ENCODE measurements at places on chromosomes 11 and 22.

DNA sequence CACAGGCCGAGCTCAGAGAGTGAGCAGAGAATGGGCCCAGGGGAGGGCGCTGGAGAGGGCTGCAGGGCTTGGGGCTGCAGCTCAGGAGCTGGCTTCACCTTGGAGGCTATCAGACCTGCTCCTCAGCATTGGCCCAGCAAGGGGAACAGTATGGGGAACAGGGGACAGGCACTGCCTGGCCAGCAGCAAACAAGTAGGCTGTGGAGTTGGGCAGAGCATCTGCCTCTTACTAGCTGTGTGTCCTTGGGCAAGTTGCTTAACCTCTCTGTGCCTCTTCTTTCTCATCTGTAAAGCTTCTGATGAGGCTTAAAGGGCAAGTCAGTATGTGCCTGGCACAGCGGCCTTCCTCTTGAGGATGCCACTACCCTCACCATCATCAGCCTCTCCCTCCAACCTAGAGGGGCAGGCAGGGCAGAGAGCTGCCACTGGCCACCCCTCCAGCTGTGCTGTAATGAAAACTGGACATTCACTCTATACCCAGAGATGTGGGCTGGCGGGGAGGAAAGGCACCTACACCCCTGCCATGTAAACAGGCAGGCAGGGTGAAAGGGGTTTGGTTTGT, 7.5 kb upstream of the CDKN1C start:
- DNase-seq, result no peak

DNA sequence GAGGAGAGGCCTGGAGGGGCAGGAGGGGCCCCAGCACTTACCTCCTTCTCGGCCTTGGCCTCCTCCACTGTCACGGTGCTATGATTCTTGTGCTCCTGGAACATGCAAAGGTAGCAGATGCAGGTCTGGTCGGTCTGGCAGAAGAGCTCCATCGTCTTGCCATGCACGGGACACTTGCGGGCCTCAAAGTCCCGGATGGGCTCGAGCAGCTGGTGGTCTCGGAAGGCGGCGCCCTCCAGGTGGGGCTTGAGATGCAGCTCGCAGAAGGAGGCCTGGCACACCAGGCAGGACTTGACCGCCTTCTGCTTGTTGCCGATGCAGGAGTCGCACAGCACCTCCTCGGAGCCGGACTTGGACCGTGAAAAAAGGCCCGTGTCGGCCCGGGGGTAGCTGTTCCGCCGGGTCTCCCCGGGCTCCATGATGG, 714 bp downstream of the TRIM29 start:
- no peak for DNase-seq

DNA sequence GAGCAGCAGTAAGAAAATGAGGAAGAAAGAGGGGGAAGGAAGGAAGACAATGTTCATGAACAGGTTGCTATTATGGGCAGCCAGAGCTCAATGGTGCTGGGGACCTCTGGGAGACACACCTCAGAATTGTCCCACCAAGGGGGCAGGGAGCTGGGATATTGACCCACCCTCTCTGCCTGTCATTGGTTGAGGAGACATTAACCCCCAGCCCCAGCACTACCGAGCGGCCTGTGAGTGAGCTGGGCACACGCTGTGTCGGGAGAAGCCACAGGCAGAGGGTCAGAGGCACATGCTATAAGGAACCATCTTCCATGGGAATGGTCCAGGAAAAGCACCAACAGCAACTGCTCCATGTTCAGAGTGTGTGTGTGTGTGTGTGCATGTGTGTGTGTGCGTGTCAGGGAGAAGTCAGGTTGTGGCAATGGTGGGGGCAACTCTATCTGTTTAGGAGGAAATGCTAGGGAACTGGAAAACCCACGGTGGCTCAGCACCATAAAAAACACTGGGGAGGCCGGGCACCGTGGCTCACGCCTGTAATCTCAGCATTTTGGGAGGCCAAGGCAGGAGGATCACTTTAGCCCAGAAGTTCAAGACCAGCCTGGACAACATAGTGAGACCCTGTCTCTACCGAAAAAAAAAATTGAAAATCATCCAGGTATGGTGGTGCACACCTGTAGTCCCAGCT, 49.2 kb downstream of the CD6 start:
- no peak for DNase-seq

- DNase-seq, result no peak
Measured at GRCh38 chr11:128207861-128208321, 379.5 kb downstream of the ETS1 start.

- DNase-seq, result no peak
Measured at GRCh38 chr22:49015993-49016908, 811.4 kb downstream of the BRD1 start.

DNA sequence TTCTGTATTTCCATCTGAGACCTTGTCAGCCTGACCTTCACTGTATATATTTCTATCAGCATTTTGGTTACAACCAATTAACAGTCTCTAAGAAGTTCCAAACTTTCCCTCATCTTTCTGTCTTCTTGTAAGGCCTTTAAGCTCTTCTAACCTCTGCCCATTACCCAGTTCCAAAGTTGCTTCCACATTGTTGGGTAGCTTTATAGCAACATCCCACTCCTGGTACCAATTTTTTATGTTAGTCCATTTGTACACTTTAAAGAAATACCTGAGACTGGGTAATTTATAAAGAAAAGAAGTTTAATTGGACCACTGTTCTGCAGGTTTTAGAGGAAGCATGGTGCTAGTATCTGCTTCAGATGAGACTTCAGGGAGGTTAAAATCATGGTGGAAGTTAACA, 1979.7 kb upstream of the RAG2 start:
- DNase-seq, result no peak

GRCh38 chr11:46369458-46370152, 11.9 kb upstream of the MDK start:
- peak; percentile 51 for DNase-seq

DNA sequence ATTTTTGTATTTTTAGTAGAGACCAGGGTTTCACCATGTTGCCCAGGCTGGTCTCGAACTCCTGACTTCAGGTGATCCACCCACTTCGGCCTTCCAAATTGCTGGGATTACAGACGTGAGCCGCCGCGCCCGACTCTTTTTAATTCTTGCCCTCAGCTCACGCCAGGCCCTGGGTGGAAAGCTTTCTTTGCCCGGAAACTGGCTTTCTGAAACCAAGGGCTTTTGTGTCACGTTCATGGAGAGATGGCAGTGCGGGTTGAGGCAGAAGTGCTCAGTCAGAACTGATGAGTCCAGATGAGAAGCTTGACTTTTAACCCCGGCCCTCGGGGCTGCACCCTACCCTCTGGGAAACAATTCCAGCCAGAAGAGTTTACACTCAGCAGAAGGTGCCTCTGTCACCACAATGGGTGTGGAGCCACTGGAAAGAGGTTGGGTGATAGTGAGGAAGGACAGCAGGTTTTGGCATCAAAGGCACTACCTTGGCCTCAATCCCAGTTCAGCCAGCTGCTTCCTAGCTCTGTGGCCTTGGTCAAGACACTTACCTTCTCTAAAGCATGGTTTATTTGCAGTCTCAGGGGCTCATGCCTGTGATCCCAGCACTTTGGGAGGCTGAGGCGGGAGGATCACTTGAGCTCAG, 890 bp upstream of the ARFGAP3 start:
- no peak for DNase-seq

DNA sequence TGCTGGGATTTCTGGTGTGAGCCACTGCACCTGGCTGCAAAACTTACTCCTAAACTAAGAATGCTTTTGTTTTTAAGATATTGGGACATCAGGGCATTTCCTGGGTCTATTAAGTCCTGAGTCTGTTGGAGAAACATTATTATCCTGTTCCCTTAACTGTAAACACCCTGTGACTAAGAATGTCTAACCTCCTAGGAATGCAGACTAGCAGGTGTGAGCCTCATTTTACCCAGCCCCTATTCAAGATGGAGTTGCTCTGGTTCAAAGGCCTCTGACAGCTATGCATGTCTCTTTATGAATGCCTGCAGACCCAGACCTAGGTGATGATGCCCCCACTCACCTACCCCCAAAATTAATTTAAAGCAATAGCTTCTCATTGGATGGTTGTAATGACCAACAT, 46.2 kb downstream of the DEPDC5 start:
- DNase-seq, result no peak

GRCh38 chr11:102046841-102047240, 396 bp upstream of the CFAP300 start:
- no peak for DNase-seq

DNA sequence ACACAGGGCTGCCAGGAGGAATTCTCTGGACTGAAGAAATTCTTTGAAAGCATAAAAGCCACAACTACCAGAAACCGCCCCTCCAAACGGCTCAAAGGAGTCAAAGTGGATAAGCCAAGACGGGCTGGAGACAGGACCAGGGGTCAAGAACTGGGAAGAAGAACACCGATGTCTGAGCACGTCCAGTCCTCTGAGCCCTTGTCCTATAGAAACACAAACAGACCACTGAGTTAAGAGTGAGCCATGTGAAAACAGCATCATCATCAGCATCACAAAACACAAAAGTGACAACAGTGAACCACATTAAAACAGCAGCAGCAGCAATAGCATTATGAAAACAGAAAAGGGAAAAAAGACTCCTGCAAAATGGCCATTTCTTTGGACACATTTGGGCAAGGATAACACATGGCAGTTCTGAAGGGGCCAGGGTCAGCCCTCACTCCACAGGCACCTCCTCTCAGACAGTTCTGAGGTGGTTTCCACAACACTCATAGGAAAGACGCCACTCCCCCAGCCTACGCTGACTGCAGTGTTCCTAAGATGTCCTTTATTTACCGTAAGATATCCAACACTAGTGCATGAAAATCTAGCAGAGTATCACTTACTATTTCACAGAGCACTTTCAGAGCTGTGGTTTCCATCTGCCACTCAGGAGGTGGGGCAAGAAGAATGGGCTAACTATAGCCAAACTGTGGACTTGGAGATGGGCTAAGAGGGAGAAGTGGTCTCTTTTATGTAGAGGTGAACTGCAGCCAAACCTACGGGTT, 28.6 kb upstream of the YPEL1 start:
- no peak for DNase-seq

GRCh38 chr11:48036011-48036410, 55.7 kb downstream of the PTPRJ start:
- no peak for DNase-seq

DNA sequence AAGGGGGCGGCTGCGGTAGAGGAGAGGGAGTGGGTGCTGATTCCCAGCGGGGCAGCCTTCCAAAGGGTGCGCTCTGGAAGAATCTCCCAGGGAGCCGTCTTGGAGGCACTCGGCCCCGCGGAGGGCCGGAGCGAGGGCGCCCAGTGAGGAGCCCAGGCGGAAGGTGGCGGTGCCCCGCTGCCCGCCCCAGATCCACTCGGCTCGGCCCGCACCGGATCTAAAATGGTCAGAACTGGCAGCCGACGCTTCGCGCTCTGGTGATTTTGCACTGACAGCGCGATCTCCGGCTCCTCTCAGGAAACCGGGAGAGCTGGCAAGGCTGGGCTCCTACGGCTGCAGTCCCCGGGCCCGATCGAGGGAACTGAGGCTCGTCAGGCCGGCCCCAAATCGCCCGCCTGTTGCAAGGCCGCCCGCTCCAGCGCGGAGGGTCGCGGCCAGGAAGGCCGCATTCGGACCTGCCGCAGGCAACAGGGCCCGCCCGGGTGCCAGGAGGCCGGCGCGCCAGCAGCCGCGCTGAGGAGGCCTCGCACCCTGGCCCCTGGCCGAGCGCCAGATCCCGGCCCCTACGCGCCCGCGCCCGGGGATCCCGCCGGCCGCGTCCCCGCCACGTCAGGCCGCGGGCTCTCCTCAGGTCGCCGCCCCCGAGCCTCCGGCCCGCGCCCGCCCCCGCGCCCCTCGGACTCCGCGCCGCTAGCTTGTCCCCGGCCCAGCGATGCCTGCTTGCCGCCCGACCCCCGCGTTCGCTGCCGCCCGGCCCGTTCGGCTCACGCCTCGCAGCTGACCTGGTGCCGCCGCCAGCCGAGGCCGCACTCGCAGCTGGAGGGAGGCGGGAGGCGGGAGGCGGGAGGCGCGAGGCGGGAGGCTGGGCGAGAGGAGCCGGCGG, at the start of gene KLHL22:
KLHL22 (minus strand) TSS at position 818 of the 883 bp plus-strand sequence. CDS start 6,584 bp downstream, outside the sequence.
- peak; percentile 20 for DNase-seq
